CD4-positive, alpha-beta T cell treated with Interleukin-12 subunit alpha and Interleukin-12 subunit beta, for 1 hour (primary cell): ENCODE measurements at places on chromosomes 4 and X.
A peak's percentile ranks its signal among the peaks of the same experiment; 100 is the strongest.

DNA sequence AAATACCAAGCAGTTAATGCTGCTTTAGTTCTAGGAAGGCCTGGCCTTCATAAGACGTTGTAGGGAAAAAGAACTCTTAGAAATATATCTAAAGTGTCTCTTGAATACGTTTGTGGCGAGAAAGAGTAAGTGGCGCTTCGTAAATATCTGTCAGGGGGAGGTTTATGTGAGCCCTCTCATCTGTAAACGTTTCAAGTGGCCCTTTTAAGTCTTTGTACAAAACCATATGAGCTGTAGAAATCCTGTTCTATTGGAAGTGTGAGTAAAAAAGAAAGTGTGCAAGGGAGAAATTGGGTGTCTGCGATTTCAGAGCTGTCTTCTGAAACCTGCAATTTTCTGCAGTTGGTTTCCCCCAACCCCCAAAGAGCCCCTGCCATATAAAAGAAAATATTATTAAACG, 8.6 kb upstream of the INTU start:
- DNase-seq: no peak

DNA sequence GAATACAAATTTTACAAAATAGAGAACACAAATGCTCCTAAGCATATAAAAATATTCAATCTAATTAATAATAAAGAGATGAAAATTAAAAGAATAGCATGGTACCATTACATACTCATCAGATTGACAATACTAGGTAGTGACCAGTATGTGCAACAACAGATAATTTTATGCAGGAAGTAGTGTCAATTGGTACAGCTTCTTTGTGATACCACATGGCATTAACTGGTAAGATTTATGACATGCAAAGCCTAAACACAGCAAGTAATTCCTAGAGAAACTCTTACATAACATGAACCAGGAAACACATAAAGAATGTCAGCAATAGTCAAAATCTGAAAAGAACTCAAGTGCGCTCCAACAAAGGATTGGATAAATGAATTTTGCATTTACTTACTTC, 26.3 kb downstream of the CXCL2 start:
- no peak for DNase-seq

- no peak for DNase-seq
Measured at GRCh38 chrX:21741869-21742701, 15.8 kb downstream of the SMPX start.

DNA sequence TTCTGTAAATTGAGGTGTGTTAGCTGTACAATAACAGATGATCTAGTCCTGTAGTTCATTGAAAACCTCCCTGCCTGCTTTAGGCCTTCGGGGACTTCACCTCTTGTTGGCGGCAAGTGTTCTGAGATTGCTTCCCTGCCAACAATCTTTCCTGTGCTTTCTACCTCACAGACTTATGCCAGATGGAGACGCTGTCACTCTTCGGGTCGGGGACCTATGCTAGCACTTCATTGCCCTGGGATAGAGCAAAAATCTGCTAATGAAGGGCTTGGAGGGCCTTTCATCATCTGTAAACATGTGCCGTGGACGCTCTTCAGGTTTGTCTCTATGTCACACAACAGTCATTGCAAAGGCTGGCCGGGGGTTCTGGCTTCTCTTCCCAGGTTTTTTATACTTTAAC, 4.7 kb upstream of the PDLIM3 start:
- DNase-seq: no peak

GRCh38 chrX:25067271-25068172, 51.8 kb upstream of the ARX start:
- no peak for DNase-seq

- DNase-seq: no peak
Measured at GRCh38 chrX:150456466-150456865, 93.3 kb downstream of the MAMLD1 start.

DNA sequence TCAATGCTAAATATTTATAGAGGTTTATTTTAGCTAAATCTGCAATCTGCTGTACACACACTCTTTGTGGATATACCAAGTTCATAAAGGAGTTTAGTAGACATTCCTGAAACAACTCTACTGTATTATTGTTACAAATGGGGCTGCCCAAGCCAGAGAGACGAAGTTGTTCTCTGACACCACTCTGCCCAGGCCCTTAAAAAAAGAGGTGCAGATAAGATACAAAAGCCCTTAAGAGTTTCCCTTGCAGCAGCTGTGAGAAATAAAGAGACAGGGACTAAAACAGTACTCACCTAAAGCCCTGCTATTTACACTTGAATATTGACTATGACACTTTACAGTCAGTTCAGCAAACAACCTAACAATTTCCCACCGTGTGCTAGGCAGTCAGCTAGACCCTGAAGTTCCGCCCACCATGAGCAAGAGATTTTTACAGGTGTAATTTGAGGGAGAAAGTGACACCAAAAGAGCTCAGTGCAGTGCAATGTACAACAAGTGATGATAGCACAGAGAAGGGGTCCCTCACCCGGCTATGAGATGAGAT, 191.7 kb downstream of the PRDM5 start:
- DNase-seq: no peak

DNA sequence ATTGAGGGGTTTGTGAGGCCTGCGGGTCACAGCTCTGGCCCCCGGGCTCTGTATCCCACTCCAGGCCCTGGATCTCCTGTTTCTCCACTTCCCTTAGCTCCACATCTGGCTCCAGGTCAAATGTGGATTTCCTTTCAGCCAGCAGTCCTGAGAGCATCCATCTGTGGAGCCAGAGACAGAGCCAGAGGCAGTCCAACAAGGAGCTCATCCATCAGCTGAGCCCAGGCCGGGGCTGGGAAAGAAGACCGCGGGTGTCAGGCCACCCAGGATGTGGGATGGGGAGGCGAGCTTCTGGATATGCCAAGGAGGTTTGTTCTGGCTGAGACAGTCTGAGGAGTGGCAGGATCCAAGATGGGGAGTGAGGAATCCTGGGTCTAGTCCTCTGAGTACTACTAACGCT, 91.7 kb downstream of the EFNB1 start:
- DNase-seq: no peak

DNA sequence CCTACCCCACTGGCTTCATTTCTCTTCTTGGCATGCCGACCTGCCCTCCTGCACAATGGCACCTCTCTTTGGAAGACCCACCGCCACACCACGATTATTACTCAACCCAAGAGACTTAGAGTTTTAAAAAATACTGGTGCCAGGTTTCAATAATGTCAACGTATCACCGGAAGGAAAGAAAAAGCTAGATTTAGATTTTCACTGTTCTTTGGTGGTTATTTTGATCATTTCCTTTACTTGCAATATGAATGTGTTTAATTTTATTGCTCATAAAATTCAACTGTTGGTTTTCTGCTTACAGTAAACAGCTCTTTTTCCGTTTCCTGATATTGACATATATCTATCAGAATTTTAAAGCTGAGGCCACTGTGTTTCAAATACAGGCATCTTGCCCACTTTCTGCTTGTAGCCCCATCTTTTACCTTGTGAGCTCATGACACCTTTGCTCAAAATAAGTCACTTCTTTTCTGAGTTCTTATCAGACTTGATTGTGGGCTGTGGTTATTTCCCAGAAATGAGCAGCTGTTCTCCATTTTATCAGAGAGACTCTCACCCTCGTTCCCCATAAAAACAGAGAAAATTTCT, 439.1 kb downstream of the INPP4B start:
- DNase-seq: peak; percentile 59

GRCh38 chr4:168879188-168879587, 130.9 kb downstream of the CBR4 start:
- no peak for DNase-seq

DNA sequence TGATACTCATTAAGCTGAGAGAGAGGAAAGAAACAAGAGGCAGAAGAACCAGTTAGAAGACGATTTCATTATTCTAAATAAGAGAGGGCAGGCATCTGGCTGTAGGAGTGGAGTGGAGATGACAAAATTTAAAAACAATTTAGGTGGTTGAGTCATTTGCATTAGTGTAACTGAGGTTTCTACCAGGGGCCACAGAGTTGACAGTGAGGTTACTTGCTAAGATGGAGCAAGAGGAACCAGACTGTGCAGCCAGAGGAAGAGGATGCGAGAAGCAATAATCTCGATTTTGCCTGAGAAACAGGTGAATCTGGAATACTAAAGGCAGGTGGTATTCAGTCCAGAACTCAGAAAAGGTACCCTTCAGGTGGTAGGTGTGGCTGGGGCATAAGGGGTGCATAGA, 491.9 kb downstream of the MID1IP1 start:
- DNase-seq: no peak

- DNase-seq: no peak
Measured at GRCh38 chrX:30241724-30242415, at the start of gene MAGEB4. TSS of gene MAGEB4 (plus strand) at chrX:30242000. CDS start at chrX:30242136, 136 bp downstream.

GRCh38 chr4:168844353-168845049, 165.6 kb downstream of the CBR4 start:
- DNase-seq: no peak

DNA sequence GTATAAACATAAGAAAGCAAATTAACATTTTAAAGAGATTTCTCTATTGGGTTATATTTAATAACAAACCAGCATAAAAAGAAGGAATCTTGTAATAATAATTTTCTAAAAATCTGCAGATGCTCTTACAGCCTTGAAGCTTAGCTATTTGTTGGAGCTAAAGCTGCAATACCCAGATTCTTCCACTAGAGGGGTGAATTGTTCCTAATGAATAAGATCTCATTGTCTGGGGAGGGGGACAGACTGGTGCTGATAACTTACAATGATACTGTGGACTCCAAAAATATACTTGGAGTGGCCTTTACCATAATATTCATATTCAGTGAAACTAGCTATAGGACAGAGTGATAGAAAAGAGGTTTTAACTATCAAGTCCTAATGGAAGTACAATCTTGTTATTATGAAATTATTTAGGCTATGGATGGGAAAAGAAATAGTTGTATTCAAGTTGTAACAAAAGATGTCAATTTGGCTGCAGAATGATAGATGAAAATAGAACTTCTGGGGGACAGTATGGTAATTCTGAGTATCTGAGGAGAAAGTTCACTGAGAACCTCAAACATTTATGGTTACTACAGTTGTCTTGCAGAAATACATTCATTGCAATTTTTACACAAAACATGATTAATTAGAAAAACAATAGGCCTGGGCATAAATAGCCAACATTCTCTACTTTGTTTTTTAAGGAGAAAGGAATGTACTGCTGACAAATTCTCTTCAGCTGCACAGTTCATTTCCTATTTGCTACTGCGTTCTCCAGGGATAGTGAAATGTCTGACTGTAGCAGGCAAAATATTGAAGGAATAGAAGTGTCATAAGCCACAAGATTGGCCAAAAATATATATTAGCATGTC, 443.3 kb downstream of the GBA3 start:
- DNase-seq: peak; percentile 8

GRCh38 chrX:150352114-150352513, 11.0 kb upstream of the MAMLD1 start:
- DNase-seq: no peak

DNA sequence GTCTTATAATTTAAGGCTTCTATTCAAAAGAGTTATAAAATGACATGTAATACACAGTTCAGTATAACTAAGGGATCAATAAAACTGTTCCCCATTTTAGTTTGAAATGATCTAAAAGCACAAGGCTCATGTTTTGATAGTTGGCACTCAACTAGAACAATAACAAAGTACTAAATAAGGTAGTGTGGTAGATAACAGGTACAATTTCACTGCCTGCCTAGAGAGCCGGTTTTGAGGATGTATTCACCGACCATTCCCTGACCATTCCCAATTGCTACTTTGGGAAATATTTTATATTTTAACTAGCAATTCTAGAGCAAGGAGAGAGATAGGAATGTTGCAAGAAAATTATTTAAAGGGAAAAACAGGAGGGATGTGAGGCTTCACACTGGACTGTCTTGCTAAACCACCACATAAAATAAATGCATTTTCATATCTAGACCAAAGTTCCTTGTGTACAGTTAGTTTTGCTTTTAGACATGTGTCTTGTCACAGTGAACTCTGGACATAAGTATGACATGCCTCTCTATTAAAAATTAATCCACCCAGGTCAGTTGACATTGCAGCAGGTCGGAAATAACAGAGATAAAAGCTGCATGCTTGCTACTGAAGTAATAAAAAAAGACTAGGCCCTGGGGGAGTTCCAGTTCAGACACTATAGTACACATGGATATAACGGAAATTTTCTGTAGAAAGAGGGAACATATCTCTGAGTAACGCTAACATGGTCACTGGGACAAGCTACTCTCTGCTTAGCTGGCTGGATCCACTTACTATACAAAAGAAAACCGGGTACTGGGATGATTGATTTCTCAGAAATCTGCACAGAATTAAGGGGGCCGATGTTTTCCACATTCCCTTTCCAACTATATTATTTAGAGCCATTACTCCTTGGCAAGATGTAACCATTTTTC, 56.3 kb upstream of the NAP1L5 start:
- DNase-seq: no peak

GRCh38 chrX:46754586-46755061, 4.3 kb downstream of the SLC9A7 start:
- DNase-seq: no peak

GRCh38 chr4:33218238-33218637, 2498.1 kb downstream of the PCDH7 start:
- no peak for DNase-seq

DNA sequence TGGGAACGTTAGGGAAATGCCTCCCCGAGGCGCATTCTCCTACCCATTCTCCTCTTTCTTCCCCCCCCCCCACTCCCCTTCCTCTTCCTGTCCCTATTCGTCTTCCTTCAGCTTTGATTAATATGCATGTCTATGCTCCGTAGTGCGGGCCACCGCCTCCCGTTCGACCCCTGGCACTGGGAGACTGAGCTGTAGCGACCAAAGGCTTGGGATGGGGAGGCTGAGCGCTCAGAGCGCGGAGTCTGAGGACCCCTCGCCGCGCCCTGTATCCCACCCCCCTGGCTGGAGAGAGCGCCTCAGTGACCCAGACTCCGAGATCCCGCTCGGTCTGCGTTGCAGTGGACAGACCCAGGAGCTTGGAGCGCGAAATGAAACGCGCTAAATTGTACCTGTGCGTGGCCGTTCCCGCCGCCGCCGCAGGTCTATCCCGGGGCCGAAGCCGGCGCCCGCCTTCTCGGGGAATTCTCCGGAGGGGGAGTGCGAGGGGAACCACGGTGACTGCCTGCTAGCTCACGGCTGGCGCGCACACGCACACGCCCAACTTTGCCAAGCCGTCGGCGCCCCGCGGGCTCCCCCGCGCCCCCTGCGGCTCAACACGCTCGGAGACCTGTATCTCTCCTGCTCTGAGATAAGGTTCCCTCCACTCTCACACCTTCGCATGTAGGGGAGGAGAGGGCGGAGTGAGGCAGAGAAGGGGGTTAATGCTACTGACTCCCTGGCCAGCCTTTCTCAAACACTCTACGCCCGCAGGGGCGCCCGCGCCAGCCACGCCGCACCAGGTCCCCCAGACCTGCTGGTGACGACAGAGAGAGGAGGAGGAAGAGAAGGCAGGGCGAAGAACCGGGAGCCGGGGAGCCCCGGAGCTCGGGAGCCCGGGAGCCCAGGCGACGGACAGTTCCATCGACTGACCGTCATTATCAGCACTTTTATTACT, 1.5 kb upstream of the PTCHD1 start:
- no peak for DNase-seq

- peak; percentile 35 for DNase-seq
Measured at GRCh38 chrX:41921492-41922430, 1.6 kb downstream of the CASK start.

- no peak for DNase-seq
Measured at GRCh38 chr4:68445111-68445510, 2.2 kb upstream of the TMPRSS11E start.

- no peak for DNase-seq
Measured at GRCh38 chr4:158020734-158021346, 152.0 kb downstream of the GASK1B start.

GRCh38 chrX:109707319-109707718, 25.7 kb downstream of the ACSL4 start:
- no peak for DNase-seq
